Stimulated activated CD8-positive, alpha-beta memory T cell treated with anti-CD3 and anti-CD28 coated beads, Interleukin-4, amount 100 ng/mL, for 24 hours (primary cell): ENCODE measurements at places on chromosomes 2 and 18.

DNA sequence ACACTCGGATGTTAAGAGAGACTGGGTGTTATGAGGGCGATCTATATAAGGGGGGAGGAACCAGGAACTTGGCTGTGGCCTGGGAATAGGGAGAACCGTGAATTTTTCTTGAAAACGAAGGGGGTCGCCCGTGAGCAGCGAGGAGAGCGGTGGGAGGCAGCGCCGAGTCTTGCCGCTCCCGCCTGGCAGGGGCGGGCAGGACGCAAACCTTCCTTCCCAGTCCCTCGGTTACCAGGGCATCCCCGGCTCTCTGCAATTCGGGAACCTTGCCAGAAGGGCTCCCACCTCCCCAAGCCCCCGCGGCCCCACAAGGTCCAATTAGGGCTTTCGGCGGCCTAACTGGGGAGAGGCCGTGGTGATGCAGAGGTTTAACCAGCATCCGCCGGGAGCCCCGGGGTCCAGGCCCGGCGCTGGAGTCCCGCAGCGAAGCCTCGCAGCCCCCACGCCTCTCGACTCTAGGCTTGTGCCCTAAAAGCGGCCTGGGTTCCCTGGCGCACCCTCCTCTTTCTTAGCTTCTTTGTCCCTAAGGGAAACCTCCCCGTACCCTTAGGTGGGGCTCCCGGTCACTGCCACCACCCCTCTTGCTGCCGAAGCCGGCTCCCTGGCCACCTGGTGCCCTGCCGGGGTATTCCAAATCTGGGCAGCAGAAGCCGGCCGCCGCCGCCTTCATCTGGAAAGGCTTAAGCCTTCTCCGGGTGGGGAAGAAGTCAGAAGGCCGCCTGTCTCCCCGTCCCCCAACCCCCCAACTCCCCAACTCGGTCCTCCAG lies 680 bp upstream of the FHOD3 start:
- DNase-seq: no peak

- no peak for DNase-seq
These were observed 62.6 kb upstream of the NEDD4L start for GRCh38 chr18:57981308-57982028.

- DNase-seq: no peak
These were observed 89.1 kb downstream of the ATAD2B start for GRCh38 chr2:23837871-23838270.

- no peak for DNase-seq
These were observed 295.9 kb downstream of the ERBB4 start for GRCh38 chr2:212242724-212243123.

GRCh38 chr18:75199327-75199726 lies 9.6 kb downstream of the PTGR3 start:
- no peak for DNase-seq

DNA sequence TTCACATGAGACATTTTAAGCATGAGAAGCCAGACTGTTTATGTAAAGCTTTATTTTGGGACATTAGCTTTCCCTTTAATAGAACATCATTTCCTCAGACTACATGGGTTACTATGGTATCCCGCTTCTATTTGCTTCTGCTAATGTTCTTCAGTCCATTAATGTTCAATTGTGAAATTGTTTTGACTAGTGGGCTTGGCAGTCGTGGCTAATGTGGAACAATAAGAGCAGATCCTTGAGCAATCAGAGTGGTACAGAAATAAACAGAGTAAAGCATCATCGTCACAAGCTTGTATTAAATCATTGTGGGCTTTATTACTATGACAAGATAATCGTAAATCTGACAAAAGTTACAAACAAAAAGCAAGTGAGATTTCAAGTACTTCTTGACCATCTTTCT lies 60.2 kb downstream of the PDE1A start:
- DNase-seq: no peak

GRCh38 chr2:56084111-56084901 lies 99.5 kb upstream of the CCDC85A start:
- DNase-seq: no peak

DNA sequence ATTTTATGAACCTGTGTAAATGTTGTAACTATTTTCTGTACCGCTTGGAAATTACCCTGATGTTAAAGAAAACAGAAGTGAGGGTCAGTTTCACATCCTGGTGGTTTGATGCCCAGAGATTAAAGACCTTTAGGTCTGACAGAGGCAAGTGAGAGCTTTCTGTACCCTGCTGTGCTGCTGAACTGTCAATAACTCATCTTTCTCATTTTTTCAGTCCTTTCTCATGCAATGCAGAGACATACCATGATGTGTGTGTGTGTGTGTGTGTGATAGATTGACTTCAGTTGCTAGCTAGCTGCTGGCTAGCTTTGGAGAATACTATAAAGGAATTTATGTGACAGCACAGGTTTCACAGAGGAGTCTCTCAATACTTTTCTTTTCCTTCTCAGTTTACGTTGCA lies 2025.6 kb upstream of the LRRTM1 start:
- DNase-seq: no peak

- DNase-seq: no peak
These were observed at the start of gene AMER3 for GRCh38 chr2:130755256-130756052. TSS of gene AMER3 (plus strand) at chr2:130755540. CDS start at chr2:130762073, 6,533 bp downstream.

DNA sequence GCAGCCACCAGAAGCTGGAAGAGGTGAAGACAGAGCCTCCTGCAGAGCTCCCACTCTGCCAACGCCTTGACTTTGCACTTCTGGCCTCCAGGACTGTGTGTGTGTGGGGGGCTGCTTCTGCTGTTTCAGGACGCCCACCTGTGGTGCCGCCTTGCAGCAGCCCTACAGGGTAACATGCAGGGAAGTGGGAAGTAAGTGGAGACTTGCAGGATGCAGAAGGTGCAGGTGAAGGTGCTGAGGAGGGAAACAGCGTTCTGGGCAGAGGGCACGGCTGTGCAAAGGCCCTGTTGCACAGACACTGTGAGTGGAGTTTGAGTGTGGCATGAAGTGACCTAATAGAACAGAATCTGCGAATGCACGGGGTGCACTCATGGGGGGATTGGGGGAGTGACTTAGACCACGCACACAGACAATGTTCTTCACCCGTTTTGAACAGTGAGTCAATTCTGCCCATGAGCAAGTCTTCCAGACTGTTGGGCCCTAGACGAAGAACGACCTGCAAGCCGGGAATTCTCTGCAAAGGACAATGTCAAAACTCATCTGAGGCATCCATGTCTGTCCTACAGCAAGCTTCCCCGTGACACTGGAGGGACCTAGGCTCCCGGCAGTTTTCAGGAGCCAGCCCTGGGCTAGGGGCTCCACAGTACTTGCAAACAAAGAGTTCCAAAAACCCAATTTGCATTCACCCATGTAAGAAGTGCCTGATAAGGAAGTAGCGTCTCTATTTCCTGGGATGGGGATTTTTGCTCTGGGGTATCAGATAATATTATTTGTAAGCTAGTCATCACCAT lies 19.0 kb downstream of the MBP start:
- DNase-seq: no peak

GRCh38 chr18:47397671-47398319 lies 146.3 kb upstream of the SKOR2 start:
- DNase-seq: no peak

GRCh38 chr2:105919191-105919811 lies 174.6 kb downstream of the NCK2 start:
- DNase-seq: no peak

GRCh38 chr2:100786297-100786658 lies 33.7 kb upstream of the NPAS2 start:
- DNase-seq: no peak

GRCh38 chr18:25192065-25192464 lies 159.9 kb downstream of the ZNF521 start:
- no peak for DNase-seq

DNA sequence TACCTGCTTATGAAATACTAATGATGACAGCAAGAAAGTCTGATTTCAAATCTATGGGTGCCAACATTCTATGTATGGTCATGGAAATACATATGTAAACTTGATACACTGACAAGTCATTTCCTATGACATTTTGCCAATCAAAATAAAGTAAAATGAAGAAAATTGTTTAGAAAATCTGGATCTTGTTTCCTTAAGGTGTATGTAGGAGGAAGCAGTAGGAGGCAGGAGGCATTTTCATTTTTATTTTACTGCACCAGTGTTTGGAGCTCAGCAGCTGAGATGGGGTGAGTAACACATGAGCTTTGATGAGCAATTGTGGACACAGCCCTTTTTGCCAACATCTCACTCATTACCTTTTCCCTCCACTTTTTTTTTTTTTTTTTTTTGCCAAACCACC lies 167.0 kb downstream of the AFF3 start:
- no peak for DNase-seq

DNA sequence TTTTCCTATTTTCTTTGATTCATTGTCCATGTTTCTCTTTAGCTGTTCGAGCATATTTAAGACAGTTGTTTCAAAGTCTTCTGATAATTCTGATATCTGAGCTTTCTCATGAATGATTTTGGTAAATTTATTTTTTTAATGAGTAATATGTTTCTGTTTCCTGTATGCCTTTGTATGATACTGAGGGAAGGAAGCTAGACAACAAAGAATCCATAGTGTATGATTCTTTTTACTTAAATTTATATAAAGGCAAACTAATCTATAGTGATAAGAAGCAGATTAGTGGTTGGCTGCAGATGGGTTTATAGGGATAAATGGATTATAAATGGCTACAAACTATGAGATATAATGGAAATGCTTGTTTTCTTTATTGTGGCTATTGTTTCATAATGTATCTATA lies 352.7 kb upstream of the CDH2 start:
- no peak for DNase-seq

GRCh38 chr18:8367217-8367988 lies 241.8 kb upstream of the RAB12 start:
- no peak for DNase-seq

DNA sequence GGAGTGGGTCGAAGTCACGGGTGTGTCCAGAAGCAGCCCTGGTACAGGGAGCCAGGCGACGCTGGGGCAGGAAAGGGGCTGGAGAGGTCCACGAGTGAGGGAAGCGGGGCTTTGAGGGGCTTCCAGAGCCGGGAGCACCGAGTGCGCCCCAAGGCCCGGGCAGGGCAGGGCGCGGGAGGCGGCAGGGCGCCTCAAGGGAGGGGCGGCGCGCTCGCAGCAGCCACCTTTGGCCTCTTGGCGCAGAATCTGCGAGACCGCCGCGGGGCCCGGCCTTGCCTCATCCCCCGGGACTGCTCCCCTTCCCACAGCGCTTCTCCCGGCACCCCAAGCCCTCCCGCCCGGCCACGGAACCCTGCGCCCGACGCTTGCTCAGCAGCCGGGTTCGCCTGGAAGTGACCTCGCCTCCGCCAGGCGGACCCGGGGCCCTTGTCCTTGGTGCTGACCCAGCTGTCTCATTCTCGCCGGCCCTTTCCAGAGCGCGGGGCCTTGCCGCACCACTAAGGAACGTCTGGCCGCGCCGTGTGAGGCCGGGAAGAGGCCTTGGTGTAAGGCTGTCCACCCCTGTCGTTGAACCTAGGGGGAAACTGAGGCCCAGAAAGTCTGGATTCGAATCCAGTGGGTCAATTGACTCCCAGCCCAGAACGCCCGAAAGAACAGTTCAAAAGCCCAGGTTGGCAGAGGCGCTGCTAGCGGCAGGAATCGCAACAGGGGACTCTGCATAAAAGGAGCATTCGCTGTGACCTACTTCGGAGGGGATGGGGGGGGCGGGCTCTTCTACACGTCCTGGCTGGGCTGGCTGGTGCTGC lies 584 bp upstream of the DNER start:
- no peak for DNase-seq

- no peak for DNase-seq
These were observed 313.6 kb downstream of the SLC8A1 start for GRCh38 chr2:40138314-40138713.

GRCh38 chr18:12015416-12016062 lies 34.2 kb downstream of the IMPA2 start:
- DNase-seq: no peak

- DNase-seq: no peak
These were observed 218.1 kb upstream of the CHAC2 start for GRCh38 chr2:53549497-53549896.

- DNase-seq: no peak
These were observed 88.7 kb upstream of the ATL2 start for GRCh38 chr2:38465789-38466127.

DNA sequence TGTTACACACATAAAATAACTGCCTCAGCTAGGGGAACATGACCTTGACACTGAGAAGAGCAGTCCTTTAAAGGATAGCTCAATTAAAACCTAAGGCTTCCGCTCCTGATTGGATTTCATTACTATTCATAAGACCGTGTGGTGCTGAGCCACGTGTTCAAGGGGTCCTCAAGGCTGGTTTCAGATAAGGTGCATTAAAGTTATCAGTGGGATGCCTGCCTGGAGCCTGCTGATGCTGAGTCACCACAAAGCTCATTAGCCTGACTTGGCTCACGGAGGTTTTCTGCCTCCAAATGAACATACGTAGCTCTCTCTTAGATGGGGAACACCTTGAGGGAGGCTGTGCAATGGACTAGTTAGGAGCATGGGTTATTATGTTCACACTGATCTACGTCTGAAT lies 518.9 kb downstream of the TDRD15 start:
- no peak for DNase-seq

- no peak for DNase-seq
These were observed 59.6 kb upstream of the TMEM163 start for GRCh38 chr2:134778372-134778771.

GRCh38 chr2:241929551-241930490 lies 60.3 kb downstream of the RTP5 start:
- no peak for DNase-seq

DNA sequence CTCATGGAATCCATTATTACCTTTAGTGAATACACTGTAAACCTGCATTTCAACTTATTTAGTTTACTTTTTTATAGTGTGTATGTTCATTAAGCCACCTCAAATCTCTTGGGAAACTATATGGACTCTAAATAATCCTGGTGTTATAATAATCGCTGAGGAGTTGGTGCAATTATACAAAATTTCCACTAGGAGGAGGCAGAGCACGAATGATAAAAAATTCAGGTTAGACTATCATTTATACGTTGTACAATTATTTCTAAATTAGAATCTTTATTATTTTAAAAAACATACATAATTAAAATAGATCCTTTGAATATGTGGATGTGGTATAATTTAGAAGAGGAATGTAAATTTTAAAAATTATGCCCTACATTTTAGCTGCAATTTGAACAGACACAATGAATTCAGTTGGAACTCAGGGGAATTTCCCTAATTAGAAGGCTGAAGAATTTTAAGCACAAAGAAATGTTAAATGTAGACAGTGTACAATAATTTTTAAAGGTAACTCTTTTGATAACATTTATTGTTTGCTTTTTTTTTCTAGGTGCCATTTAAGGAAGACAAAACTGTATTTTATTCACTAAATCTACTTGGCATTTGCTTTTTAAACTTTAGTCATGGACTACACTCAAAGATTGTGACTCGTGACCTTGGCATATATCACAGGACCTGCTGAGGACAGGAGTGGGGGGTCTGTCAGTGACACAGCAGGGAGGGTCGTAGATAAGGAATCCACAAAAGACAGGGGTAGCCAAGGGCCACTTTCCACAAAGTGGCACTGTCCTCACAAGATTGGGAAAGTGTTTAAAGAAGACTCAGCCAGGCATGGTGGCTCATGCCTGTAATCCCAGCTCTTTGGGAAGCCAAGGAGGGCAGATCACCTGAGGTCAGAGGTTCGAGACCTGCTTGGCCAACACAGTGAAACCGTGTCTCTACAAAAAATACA lies 45.5 kb downstream of the RAB12 start:
- DNase-seq: no peak

DNA sequence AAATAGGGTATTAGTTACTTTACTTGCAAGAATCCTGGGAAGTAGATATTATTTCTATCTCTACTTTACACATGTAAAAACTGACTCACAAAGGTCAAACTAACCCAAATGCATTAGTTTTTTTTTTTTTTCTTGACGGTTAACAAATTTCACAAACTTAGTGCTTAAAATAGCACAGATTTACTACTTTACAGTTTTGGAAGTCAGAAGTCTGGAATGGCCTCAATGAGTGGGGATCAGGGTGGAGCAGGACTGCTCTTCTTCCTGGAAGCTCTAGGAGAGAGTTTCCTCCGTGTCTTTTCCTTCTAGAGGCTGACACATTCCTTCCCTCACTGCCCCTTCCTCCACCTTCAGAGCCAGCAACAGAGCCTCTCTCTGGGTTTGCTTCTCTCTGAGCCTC lies 117.2 kb downstream of the COL6A3 start:
- no peak for DNase-seq
